ENCODE measurements at places on chromosomes 5 and 9.

- no peak for DNase-seq
Observed at GRCh38 chr5:168696611-168697010, 117.4 kb upstream of the PANK3 start.

DNA sequence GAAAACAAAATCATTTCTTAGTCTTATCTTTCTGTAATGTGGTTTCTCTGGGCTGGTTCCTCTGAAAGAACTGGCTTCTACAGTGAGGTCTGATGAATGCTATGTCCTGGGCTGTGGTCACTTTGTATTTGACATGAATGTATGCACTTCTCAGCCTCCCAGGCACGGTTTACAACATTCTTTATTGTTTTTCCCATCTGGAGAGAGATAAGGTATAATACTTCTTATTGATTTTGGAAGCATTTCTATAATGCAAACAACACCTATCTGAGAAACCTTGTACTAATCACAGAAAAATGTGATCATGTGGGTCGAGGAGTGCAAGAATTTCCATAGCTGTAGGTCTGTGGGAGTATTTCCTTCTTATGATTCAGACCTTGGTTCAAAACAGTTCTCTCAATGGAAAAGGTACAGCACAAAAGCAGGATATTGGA is 46.9 kb downstream of the ACTBL2 start:
- no peak for DNase-seq

DNA sequence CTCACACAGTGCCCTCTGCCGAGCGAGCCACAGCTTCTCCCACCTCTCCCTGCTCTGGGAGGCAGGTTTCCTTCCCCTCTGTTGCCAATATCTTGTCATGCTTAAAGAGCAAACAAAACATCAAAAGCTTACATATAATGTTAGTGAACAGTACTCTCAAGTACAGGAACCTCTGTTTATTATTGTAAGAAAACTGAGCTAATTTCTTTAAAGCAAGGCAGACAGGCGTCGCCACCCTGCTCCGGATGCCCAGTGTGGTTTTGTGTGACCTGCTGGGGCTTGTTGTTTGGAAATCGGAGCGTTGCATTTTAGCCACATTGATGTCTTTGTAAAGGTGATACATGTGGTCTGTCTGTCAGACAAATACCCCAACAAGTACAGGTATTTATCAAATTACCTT is 401.4 kb upstream of the IRX1 start:
- DNase-seq, result peak; percentile 26

GRCh38 chr9:134466869-134467616 is 140.8 kb downstream of the RXRA start:
- no peak for DNase-seq

- no peak for DNase-seq
Observed at GRCh38 chr5:83246071-83246470, 168.7 kb downstream of the XRCC4 start.

GRCh38 chr9:133323991-133324703 is 11.8 kb downstream of the SURF6 start:
- no peak for DNase-seq

- DNase-seq, result no peak
Observed at GRCh38 chr5:41335596-41336181, 122.4 kb upstream of the C6 start.

GRCh38 chr5:149792540-149793255 is 62.6 kb downstream of the PPARGC1B start:
- DNase-seq, result no peak

DNA sequence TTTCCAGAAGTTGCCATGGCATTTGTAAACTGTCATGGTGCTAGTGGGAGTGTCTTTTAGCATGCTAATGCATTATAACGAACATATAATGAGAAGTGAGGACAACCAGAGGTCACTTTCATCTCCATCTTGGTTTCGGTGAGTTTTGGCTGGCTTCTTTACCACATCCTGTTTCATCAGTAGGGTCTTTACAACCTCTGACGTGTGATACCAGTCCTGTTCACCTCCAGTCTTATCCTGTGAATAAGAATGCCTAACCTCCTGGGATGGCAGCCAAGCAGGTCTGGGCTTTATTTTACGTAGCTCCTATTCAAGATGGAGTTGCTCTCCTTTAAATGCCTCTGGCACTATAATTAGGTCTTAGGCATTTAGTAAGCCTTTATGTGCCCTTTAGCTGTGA is 20.4 kb upstream of the RFK start:
- DNase-seq, result no peak

- DNase-seq, result no peak
Observed at GRCh38 chr9:97511655-97512427, 10.4 kb downstream of the TMOD1 start.

GRCh38 chr9:133340916-133341315 is 4.9 kb upstream of the SURF6 start:
- DNase-seq, result no peak

GRCh38 chr9:23772385-23772783 is 53.7 kb downstream of the ELAVL2 start:
- no peak for DNase-seq

DNA sequence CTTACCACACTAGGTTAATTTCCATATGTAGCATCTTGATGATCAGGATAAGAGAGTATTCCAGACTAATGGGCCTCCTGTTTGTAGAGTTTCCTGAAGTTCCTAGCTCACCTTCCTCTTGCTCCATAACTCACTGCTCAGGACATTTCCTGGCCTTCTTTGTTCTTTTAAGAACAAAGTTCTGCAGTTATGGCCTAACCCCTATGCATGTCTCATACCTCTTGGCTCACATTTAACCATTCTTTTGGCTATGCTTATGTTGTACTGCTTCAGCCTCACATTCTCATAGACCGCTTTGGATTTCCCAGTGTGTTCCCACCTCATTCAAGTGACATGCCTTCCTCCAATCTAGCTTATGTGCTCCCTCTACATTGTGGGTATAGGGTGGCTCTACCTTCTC is 40.5 kb upstream of the HMGCS1 start:
- DNase-seq, result no peak

GRCh38 chr5:449151-449550 is 6.2 kb downstream of the EXOC3 start:
- DNase-seq, result no peak

- DNase-seq, result no peak
Observed at GRCh38 chr5:74552101-74552500, 88.4 kb downstream of the ENC1 start.

GRCh38 chr5:6574111-6574510 is 58.7 kb downstream of the NSUN2 start:
- no peak for DNase-seq

DNA sequence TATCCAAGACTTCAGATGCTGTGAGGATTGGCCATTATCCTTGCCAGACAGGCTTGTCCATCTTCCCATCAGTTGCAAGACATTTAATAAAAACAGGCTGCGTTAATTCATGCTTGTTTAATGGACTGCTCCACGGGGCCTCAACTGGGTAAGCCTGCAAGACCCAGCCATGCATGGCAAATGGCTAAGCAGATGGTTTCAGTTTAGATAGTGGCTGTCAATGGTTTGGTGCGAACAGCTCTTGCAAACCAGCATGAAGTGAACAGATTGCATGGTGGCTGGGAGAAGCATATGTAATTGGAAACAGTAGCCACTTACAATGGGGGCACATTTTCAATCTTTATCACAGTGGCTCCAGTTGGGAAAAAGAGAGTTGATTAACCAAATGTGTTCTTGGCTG is 628.2 kb upstream of the KLF4 start:
- DNase-seq, result no peak

- no peak for DNase-seq
Observed at GRCh38 chr5:8843771-8844170, 702.1 kb downstream of the SEMA5A start.
